ENCODE measurements at places on chromosomes 2 and 18.

DNA sequence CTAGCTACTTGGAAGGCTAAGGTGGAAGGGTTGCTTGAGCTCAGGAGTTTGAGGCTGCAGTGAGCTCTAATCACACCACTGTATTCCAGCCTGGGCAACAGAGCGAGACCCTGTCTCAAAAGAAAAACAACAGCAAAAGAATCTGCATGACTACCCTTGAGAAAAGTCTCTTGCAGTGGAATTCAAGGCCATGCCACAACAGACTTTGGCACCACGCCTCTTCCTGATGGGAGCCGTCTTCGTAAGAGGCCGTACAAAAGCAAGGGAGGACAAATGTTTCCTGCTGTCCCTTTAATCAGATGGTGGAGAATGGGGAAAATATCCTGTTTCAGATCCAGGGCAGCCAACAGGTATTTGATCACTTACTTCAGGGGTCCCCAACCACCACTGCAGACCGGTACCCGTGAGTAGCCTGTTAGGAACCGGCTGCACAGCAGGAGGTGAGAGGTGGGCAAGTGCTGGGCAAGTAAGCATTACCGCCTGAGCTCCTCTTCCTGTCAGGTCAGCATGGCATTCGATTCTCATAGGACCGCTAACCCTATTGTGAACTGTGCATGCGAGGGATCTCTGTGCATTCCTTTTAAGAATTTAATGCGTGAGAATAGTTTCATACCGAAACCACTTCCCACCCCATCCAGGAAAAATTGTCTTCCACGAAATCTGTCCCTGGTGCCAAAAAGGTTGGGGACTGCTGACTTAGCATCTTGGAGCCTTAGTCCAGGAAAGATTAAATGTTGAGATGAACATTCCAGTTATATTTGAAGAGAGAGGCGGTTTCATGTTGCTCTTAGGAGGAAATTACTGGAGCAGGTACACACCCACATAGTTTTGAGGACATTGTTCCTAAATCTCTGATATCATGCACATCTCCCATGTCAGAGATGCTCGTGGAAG is 94.4 kb upstream of the XPO1 start:
- DNase-seq: no peak

DNA sequence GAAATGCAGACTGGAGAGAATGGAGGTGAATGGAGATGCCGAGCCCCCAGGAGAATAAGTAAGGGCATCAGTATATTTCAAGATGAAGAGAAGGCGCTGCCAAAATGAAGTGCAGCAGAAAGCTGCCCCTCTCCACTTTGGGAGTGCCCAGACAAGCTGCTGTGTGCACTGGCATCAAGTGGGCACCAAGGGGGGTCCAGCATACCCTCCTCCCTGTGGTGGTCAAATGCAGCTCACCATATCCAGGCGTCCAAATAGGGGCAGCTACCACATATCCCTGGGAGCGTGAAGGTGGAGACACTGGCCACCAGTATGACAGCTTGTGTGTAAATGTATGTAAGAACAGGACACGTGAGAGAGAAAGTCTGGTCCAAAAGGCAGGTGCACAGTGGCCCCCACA is 236.6 kb downstream of the KLHL29 start:
- no peak for DNase-seq

DNA sequence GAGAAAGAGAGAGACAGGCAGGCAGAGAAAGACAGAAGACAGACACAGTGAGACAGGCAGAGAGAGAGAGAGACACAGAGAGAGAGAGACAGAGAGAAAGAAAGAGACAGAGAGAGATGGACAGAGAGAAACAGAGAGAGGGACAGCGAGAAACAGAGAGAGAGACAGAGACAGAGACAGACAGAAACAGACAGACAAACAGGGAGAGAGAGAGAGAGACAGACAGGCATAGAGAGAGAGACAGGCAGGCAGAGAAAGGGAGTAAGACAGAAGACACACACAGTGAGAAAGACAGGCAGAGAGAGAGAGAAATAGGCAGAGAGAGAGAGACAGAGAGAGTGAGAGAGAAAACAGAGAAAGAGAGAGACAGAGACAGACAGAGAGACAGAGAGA is 105.3 kb upstream of the ANKRD30BL start:
- no peak for DNase-seq

GRCh38 chr2:215498431-215498830 is 62.6 kb upstream of the FN1 start:
- no peak for DNase-seq

GRCh38 chr18:77069482-77069881 is 63.1 kb downstream of the MBP start:
- no peak for DNase-seq

DNA sequence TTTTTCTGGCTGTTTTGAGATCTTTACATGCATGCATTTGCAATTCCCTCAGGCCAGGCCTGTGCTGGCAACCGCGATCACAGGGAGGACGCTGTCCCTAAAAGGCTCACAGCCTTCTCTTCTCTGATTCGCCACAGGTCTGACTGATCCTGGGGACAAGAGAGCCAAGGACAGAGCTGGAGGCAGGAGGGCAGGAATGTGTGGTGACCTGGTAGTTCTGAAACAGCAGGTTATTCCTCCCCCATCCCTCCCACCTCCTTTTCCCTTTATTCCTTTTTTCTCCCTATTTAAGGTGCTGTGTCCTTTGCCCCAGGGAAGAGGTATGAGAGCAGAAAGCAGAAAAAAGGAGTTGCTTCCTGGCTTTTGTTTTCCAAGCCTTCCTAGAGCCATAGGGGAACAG is 21.9 kb downstream of the TMEM177 start:
- no peak for DNase-seq

- no peak for DNase-seq
Measured at GRCh38 chr2:171718720-171719119, 31.5 kb downstream of the DYNC1I2 start.

DNA sequence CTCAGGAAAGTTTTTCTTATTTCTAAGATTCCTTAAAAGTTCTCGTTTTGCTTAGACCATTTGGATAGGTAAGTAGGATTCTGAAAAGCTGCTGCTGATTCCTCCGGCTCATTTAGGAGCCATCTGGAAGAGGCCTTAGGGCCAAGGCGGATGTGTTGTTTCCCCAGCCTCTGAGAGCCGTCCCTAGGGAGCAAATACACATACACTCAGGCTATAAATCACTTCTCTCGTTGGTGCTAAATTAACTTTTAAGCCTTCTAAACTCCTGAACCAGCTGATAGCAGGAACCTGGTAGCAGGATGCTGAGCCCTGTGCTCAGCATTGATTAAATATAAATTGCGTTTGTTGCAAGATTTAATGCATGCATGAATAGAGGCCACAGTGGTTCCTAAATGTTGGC is 109.8 kb downstream of the ADCYAP1 start:
- DNase-seq: no peak

GRCh38 chr2:102592601-102593000 is 26.8 kb upstream of the SLC9A2 start:
- DNase-seq: no peak

- DNase-seq: peak; percentile 47
Measured at GRCh38 chr2:156436497-156437085, 412 bp downstream of the GPD2 start.

- DNase-seq: no peak
Measured at GRCh38 chr2:217972490-217972889, 30.3 kb downstream of the TNS1 start.

DNA sequence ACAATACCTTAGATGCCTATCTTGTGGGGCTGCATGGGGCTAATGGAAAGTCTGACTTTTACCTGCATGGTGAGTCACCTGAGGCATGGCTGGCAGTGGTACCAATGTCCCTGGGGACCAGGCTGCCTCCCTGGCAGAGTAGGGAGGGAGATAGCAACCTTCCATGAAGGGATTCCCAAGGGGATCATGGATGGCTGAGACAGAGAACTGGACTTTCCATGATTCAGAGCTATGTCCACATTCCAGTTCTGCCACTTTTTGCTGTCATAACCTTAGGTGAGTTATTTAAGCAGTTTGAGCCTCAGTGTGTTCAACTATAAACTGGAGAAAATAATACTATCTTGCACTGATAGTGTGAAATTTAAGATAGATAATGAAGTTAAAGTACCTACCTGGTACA is 178.6 kb downstream of the SETBP1 start:
- DNase-seq: no peak
